ENCODE measurements at places on chromosomes 6 and 20. TPM values are rescaled to one million over a fixed set of nuclear protein-coding genes. Genes with fewer than 3 reads are reported as not detected.

Gene SNX21
- 14.8 TPM for polyA plus RNA-seq

Gene NKAPL
- polyA plus RNA-seq: not detected

Gene OR2J3
- not detected for polyA plus RNA-seq

Gene LTB
- polyA plus RNA-seq: not detected

Gene RSPO3
- 0.20 TPM for polyA plus RNA-seq

Gene OXT
- polyA plus RNA-seq: not detected

Gene NMBR
- polyA plus RNA-seq: not detected

Gene SPAG4
- polyA plus RNA-seq: 1.2 TPM

Gene PRR18
- not detected for polyA plus RNA-seq

Gene ADGB
- not detected for polyA plus RNA-seq

Gene HRH3
- 2.8 TPM for polyA plus RNA-seq

Gene MRPS18B
- 77.7 TPM for polyA plus RNA-seq

Gene TREM1
- not detected for polyA plus RNA-seq

Gene COL19A1
- 0.24 TPM for polyA plus RNA-seq

Gene TPX2
- polyA plus RNA-seq: 2.1 TPM

Gene PKHD1
- not detected for polyA plus RNA-seq

Gene PAX1
- not detected for polyA plus RNA-seq

Gene VGLL2
- not detected for polyA plus RNA-seq

Gene SPEF1
- 0.58 TPM for polyA plus RNA-seq

Gene COL11A2
- 20.2 TPM for polyA plus RNA-seq

Gene SEL1L2
- not detected for polyA plus RNA-seq

Gene MAS1
- polyA plus RNA-seq: not detected

Gene HLA-A
- 58.7 TPM for polyA plus RNA-seq

Gene ANKS1A
- polyA plus RNA-seq: 22.6 TPM

Gene SLC13A3
- polyA plus RNA-seq: 8.3 TPM

Gene PPIL6
- 11.8 TPM for polyA plus RNA-seq

Gene SPATA2
- 1.7 TPM for polyA plus RNA-seq
